ENCODE measurements at places on chromosomes 5 and 9. TPM values are rescaled to one million over a fixed set of nuclear protein-coding genes. Genes with fewer than 3 reads are reported as not detected.
A peak's percentile ranks its signal among the peaks of the same experiment; 100 is the strongest.

DNA sequence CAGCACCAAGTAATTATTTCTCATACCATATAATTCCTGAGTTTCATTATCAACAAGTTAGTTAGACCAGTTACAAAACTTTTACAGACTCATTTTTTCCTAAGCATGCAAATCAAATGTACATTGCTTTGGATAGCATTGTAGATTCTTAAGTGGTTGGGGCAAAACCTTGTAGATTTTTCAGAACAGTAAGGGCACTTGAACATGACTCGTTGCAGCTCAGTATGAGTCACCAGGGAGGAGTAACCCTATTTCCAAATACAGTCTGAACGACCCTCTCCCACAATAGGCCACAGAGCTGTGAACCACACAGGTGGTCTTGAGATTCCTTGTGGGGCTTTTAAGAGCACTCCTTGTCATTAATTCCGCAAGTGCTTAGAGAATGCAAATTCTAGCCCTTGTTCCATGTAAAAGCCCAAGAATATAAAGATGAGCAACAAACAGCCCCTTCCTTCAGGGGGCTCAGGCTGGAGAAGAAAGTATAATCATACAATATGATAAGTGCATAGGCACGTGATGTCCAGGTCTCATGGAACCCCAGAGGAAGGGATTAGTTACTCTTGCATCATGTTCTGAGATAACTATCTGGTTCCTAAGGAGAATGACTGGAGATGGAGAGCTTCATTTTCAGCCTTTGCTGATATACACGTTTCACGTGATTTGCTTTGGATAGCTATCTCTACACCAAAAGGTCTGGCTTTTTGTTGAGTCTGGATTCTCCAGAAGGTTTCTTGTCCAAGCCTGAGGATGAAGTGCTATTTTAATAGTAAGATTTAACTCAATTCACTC lies 295.7 kb downstream of the KCNN2 start:
- no peaks in the 10 kb centered on the region for H3K4me1 ChIP-seq
- no peak overlapping the region for H3K27ac ChIP-seq
- DNase-seq: no peak
- no peaks in the 10 kb centered on the region for H3K36me3 ChIP-seq
- H3K4me3 ChIP-seq: no peak overlapping the region
- H3K27me3 ChIP-seq: no peaks in the 10 kb centered on the region

DNA sequence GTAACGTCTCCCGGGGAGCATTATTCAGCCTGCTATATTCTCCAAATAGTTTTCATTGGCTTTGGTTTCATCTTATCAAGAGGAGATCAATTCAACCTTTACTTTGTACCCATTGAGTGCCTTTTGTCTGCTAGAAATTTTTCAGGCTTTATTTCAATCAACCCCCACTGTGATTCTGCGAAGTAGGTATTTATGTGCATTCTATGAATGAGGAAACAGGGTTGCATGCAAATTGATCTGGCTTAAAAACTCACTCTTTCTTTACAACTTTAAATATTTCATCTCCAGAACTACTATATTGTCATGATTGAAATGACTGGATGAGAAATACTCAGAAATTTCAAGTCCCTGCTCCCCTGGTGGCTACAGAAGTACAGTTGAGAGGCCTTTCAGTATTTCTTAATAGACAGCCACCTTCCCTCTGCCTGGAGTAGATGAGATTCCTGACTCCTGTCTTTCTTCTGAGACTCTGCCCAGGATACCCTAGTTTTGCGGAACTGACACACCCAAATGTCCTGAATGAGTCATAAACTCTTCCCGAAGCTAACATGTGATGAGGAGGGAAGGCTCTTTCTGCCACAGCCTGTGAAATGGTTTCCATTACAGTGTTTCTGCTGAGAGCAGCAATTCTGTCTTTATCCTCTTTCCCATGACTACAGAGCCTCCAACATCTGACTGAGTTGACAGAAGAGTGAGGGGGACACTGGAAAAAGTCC lies 52.6 kb upstream of the TNC start:
- no peak for DNase-seq
- H3K4me1 ChIP-seq: no peaks in the 10 kb centered on the region
- H3K27me3 ChIP-seq: no peaks in the 10 kb centered on the region
- no peaks in the 10 kb centered on the region for H3K36me3 ChIP-seq
- no peak overlapping the region for H3K4me3 ChIP-seq

DNA sequence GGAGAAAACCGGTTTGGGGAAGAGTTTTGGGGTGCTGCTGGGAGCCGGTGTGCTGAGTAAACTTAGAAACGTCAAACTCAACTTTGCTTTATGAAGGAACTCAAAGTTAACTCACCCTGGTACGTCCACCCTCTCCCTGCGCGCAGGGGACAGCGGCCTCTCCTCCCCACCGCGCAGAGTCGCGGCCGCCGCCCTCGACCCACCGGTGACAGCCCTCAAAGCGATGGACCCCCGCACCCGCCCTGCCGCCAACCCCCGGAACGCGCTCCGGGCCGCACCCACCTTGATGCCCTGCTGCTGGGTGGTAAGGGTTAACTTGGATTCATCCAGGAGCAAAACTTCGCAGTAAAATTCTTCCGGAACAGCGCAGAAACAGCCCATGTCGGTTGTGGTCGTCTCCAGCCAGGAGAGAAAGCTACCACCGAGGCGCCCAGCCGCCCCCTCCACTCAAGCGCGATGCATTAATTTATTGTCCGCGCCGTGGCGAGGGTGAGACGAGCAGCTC lies 366 bp downstream of the EPB41L4A start:
- H3K36me3 ChIP-seq: no peaks in the 10 kb centered on the region
- no peak overlapping the region for H3K27ac ChIP-seq
- H3K4me3 ChIP-seq: peak overlapping the region; percentile 69
- peak; percentile 50 for DNase-seq
- H3K4me1 ChIP-seq: peaks cover 20% of the 10 kb centered on the region
- peaks cover 27% of the 10 kb centered on the region for H3K27me3 ChIP-seq

- no peak overlapping the region for H3K27ac ChIP-seq
- H3K27me3 ChIP-seq: no peaks in the 10 kb centered on the region
- H3K4me3 ChIP-seq: no peak overlapping the region
- no peaks in the 10 kb centered on the region for H3K36me3 ChIP-seq
- no peaks in the 10 kb centered on the region for H3K4me1 ChIP-seq
Observed at GRCh38 chr5:30663536-30663935, 530.0 kb upstream of the CDH6 start.

C9orf50 gene
- not detected for total RNA-seq

DNA sequence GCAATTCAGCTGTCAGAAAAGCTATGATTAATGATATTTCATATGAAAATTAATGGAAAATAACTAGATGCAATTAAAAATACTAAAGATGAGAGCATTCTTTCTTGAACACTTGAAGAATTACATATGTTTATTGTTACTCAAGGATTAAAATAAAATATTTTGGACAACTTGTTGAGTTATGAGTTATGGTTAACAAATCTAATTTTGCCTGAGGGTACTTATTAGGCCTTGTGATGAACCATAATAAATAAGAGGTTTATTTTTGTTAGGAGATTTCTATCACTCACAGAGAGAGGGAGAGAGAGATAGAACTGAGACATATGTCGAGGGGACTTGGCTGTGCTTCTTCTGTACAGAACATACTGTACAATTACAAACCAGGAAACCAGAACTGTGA lies 183.7 kb downstream of the ISL1 start:
- H3K4me3 ChIP-seq: no peak overlapping the region
- H3K27ac ChIP-seq: no peak overlapping the region
- no peaks in the 10 kb centered on the region for H3K4me1 ChIP-seq
- H3K36me3 ChIP-seq: no peaks in the 10 kb centered on the region
- DNase-seq: no peak

SREK1IP1 gene
- 25.5 TPM for total RNA-seq

DNA sequence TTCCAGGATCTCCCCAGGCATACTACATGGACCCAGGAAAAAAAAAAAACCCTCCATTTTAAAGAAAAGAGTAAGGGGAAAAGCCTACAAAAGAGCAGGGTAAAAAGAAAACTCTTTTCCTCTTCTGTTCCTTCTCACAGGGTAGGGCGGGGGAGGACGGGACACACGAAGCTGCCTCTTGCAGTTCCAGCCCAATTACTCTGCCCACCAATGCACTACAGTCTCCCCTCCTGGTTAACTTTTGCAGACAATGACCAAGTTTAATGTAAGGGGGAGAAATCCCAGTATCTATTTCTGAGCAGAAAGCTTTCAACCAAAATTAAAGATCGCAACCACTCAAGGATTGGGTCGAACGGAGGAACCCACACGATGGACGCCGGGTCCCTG lies 1.3 kb downstream of the BRD3 start:
- H3K4me3 ChIP-seq: peak overlapping the region; percentile 65
- no peak for DNase-seq
- peaks cover 31% of the 10 kb centered on the region for H3K4me1 ChIP-seq
- H3K27me3 ChIP-seq: no peaks in the 10 kb centered on the region
- no peaks in the 10 kb centered on the region for H3K36me3 ChIP-seq

GRCh38 chr9:115551396-115551795 lies 433.4 kb upstream of the TNC start:
- no peaks in the 10 kb centered on the region for H3K36me3 ChIP-seq
- no peak overlapping the region for H3K4me3 ChIP-seq
- no peaks in the 10 kb centered on the region for H3K27me3 ChIP-seq

GABRA1 gene
- not detected for total RNA-seq

- H3K4me1 ChIP-seq: no peaks in the 10 kb centered on the region
- no peaks in the 10 kb centered on the region for H3K27me3 ChIP-seq
- no peak overlapping the region for H3K4me3 ChIP-seq
- no peaks in the 10 kb centered on the region for H3K36me3 ChIP-seq
Observed at GRCh38 chr5:122111460-122111859, 17.9 kb upstream of the ZNF474 start.

ZNG1E gene
- 84.7 TPM for total RNA-seq
